ENCODE measurements at places on chromosomes 2 and 18. TPM values are rescaled to one million over a fixed set of nuclear protein-coding genes. Genes with fewer than 3 reads are reported as not detected.

Gene CFC1
- not detected for total RNA-seq

Gene CCDC74A
- 4.1 TPM for total RNA-seq

Gene SPP2
- not detected for total RNA-seq

GRCh38 chr2:143262389-143262788 is 133.2 kb downstream of the ARHGAP15 start:
- no peak for DNase-seq

DNA sequence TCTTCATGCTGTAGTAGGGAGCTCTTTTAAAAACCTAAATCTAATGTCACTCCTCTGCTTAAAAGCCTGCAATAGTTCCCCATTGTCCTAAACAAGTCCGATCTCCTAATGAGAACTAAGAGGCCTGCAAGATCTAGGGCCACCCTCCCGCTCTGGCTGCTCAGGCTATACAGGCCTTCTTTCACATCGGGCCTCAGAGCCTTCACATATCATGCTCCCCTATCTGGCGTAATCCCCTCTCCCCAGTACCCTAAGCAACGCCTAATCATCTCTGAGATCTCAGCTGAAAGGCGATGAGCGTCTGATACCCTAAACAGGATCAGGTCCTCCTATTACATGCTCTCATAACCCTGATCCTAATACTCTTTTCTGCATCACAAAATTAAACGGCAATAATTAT is 1.9 kb downstream of the MAP4K3 start:
- no peak for DNase-seq

DNA sequence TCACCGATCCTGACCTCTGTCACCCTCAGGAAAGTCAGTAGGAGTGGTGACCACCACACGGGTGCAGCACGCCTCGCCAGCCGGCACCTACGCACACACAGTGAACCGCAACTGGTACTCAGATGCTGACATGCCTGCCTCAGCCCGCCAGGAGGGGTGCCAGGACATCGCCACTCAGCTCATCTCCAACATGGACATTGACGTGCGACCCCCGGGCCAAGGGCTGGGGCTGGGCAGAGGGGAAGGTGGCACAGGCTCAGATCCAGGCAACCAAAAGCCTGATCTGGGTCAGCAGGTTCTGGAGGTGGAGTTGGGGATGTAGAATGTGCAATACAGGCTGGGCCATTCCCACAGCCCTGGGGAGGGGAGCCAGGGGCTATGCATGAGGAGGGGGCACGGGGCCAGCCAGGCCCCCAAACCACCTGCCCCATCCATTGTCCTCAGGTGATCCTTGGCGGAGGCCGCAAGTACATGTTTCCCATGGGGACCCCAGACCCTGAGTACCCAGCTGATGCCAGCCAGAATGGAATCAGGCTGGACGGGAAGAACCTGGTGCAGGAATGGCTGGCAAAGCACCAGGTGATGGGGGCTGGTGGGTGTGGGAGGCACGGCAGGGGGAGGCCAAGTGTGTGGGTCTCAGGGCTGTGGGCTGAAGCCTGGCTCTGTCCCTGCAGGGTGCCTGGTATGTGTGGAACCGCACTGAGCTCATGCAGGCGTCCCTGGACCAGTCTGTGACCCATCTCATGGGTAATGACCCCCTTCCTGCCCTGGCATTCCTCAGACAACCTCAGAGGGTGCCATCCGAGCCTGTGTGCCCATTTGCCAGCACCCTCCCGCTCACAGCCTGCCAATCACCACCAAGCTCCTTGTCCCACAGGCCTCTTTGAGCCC is 1.4 kb downstream of the ALPI start:
- DNase-seq = no peak

DNA sequence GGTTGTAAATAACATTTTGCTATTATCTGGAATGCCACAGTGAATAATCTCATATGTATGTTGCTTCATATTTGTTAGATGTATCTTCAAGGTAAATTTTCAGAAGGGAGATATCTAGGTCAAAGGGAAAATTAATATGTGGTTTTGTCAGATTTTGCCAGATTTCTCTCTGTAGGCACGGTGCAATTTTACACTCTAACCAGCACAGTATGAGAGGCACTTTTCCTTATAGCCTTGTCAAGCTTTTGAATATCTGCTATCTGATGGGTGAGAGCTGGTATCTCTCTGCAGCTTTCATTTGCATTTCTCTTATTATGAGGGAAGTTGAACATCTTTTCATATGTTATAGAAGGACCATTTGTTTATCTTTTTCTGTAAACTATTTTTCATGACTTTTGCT is 175.7 kb upstream of the PGAP1 start:
- no peak for DNase-seq

GRCh38 chr2:122681626-122682025 is 926.2 kb downstream of the TSN start:
- DNase-seq = no peak

Data from occipital lobe (tissue), 3 donors.